Colonic mucosa (tissue), 4 donors: ENCODE measurements at places on chromosomes 7 and 10. TPM values are rescaled to one million over a fixed set of nuclear protein-coding genes. Genes with fewer than 3 reads are reported as not detected.

DNA sequence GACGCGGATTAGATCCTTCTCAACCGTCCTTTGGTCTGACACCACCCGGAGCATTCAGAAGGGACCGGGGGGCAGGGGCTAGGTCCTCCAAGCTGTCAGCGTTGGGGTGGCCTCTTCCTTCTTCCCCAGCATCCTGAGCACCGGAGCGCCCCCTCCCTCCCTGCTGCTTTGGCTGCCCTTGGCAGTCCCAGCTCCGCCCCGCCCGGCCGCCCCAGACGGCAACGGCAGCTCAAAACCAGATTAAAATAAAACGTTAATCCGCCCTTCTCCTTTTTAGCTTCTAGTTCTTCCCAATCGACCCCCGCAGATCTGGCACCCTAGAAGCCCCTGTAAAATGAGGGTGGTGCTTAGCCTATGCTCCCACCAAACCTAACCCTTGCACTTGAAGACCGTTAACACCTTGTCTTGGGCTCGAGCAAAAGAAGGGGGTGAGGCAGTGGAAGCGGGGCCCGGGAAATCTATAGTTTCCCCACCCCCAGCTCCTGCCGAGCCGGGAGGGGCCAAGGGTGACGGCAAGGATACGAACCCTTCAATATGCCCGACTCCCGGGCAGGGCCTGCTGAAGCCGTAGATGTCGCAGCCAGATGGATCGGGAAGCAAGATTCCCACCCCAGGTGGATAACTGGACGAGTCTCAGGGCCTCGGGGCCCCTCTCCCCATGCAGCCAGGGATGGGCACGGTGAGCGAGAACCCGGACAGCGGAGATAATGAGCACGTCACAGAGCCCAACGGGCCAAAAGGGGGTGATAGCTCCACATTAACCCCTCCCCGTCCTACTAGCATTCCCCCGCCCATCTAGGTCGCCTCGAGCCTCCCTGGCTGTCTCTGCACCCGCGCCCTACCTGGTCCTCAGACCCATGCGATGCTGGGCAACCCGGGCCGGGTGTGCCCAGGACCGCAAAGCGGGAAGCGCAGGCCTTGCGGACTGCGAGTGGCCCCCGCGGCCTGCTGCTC is 169.7 kb downstream of the NRF1 start:
- H3K4me1 ChIP-seq, result peaks cover 36% of the 10 kb centered on the region
- H3K27ac ChIP-seq, result no peak overlapping the region
- H3K36me3 ChIP-seq, result no peaks in the 10 kb centered on the region
- H3K4me3 ChIP-seq, result peak overlapping the region; percentile 64
- peak; percentile 36 for DNase-seq
- H3K27me3 ChIP-seq, result peaks cover 91% of the 10 kb centered on the region

PDE6C gene
- not detected for total RNA-seq

GIMAP5 gene
- total RNA-seq, result 5.2 TPM

CCL24 gene
- total RNA-seq, result 15.7 TPM

SYT15 gene
- total RNA-seq, result 1.2 TPM
